ENCODE measurements at places on chromosomes 6 and 20. TPM values are rescaled to one million over a fixed set of nuclear protein-coding genes. Genes with fewer than 3 reads are reported as not detected.

DNA sequence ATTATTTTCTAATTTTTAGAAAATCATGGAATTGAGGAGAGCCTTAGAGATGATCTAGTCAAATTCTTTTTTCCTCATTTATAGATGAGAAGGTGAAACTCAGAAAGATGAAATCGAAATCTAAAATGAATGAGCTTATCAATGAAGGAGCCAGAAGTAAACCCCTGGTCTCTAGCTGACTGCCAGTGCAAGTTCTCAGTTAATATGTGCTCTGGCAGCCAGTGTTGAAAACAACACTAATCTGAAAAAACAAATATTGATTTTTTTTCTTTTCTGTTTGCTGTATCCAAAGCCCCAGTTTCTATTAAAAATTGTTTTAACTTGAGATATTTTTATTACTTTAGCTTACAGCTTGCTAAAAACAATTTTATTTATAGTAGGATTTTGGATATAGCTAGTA is 21.5 kb upstream of the PBOV1 start:
- no peak for DNase-seq

GRCh38 chr6:81049425-81050042 is 702.9 kb downstream of the TENT5A start:
- DNase-seq, result no peak

DNA sequence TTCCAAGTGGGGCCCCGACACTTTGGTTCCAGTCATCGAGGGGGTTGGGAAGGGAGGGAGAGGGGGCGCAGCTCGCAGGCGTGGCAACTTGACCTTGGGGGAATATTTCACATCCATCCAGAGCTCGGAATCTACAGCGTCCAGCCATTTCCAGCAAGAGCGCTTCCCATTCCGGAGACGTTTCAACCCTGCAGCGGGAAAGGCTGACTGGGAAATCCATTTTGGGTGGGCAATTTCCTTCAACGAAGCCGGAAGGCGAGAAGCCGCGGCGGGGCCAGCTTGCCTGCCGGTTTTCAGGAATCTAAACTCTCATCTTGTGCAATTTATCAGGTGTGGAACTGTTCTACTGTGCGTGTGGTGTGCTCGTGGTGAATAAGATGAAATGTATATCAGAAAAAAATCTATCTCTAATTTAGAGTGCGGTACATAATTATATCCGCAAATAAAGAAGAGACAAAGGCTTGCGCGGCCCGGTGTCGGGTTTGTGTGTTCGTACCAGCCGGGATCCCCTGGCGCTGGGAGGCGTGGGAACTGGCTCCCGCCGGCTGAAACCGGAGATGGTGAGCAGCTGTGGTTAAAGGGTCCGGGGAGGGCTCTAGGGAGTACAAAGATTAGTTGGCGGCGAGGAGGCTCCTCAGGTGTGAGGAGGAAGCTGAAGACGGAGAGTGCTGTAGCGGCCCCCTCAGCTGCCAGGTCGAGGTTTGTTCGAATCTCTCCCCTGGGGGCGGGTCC is 4.8 kb downstream of the SLC32A1 start:
- no peak for DNase-seq

GRCh38 chr20:50645253-50646068 is 45.9 kb downstream of the RIPOR3 start:
- DNase-seq, result no peak

DNA sequence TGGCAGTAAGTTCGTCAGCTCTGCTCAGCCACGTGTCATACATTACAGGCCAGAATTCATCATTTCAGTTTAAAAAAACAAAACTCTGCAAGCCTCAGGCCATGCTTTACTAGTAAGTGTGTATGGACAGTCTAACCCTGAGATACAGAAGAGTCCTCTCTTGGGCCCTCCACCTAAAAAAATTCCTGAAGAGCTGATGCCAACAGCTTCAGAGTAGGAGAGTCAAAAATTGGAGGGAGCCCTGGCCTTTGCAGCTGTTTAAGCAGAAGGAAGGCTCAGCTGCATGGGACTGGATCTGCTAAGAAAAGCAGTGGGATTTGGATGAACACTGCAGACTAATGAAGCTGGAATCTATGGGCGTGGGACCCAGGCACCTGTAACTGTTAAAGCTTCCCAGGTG is 47.2 kb upstream of the FAM8A1 start:
- no peak for DNase-seq

GRCh38 chr6:134642819-134643218 is 307.1 kb downstream of the ALDH8A1 start:
- no peak for DNase-seq

DNA sequence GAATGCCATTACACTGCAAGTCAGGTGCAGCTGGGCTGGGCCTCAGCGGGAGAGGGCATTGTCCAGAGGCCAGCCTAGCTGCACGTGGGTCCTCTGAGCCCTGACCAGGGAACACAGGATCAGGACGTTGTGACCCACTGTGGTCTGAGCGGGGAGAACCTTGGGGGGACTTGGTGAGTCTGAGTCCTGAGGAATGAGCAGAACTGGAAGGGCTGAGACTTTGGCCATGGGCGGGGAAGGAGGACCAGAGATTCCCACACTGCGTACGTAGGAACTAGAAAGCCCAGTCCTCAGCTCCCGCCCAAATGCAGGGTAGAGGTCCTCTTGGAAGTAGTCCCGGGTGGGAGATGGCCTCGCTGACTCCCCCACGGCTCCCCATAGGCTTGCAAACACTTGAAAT is 42.5 kb downstream of the GABRR2 start:
- DNase-seq, result no peak

DNA sequence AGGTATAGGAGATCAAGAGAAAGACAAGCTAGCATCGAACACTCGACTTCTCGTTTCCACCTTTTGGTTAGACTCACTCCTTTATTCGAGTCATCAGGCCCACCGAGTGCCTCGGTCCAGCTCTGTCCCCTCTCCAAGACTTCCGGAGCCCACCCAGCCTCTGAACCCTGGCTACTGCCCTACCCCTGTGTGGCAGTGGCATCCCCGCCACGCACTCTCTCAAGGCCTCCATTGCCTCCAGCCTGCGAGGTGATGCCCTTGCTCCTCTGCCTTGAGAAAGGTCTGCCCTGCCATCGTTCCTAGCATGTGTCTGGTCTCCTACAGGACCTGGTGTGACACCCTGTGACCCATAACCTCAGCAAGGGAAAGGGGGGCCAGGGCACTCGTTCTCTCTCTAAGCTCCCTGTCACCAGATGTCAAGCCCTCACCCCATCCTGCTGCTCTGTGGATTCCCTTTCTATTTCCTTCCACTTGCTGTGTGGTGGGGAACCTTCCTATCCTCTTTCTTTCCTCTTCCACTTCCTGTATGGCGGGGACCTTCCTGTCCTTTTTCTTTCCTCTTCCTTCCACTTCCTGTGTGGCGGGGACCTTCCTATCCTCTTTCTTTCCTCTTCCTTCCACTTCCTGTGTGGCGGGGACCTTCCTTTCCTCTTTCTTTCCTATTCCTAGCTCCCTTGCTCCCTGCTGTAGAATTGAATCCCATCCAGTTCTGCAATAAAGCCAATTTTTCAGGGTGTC is 44.7 kb upstream of the QKI start:
- no peak for DNase-seq

DNA sequence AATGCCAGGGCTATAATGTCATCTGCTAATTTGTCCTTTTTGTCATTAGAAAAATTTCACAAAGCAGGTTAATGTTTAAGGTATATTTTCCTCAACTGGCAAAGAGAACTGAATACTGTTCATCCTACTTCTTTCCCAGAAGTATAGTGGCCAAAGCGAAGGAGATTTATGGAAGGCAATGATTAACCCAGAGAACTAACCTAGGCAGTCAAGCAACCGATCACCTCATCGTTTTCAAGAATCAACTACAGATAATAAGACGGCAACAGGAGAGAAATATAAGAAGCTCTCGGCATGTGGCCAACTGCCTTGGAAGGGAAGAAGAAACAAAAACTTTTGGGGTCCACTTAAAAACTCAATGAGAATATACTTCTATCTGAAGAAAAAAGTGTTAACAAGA is 38.2 kb downstream of the REV3L start:
- DNase-seq, result no peak

GRCh38 chr6:160919723-160920440 is 71.7 kb upstream of the MAP3K4 start:
- DNase-seq, result no peak

- DNase-seq, result no peak
These were observed 228.3 kb downstream of the ARHGAP18 start for GRCh38 chr6:129481706-129482105.

- DNase-seq, result no peak
These were observed 231.9 kb downstream of the LAMA2 start for GRCh38 chr6:129114636-129115391.

- DNase-seq, result peak; percentile 43
These were observed 1729.5 kb downstream of the GRIK2 start for GRCh38 chr6:103122766-103123601.

DNA sequence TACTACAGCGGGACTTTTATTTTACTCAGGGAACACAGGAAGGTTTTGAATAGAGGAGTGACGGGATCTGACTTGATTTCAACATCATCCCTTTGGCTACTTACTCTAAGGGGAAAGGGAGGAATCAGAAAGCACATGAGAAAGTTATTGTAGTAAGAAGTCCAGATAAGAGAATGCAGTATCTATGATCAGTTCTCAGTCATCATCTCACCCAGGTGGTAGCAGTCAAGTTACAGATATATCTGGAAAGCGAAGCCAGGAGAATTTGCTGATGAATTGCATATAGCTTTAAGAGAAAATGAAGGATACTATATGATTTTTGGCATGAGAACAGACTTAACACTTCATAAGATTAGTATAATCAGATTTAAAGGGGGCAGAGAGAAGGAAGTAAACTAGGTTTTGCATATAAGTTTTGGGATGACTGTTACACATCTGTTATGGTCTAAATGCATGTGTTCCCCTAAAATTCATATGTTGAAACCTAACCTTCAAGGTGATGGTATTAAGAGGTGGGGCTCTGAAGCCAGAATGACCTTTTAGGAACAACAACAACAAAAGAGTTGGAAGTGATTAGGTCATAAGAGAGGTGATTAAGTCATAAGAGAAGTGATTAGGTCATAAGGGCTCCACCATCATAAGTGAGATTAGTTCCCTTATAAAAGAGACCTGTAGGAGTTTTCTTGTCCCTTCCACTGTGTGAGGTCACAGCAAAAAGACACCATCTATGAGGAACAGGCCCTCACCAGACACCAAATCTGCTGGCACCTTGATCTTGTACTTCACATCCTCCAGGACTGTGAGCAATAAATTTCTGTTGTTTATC is 6.7 kb downstream of the RAD21L1 start:
- no peak for DNase-seq

GRCh38 chr20:50690650-50691572 is at the start of gene RIPOR3:
Gene RIPOR3, minus strand, starts transcription at chr20:50691542. Its CDS starts 414 bp downstream, at chr20:50691128.
- no peak for DNase-seq

- DNase-seq, result no peak
These were observed 58.7 kb upstream of the SLC2A12 start for GRCh38 chr6:134111062-134111677.

GRCh38 chr6:118968416-118968815 is 33.5 kb upstream of the MCM9 start:
- DNase-seq, result no peak

DNA sequence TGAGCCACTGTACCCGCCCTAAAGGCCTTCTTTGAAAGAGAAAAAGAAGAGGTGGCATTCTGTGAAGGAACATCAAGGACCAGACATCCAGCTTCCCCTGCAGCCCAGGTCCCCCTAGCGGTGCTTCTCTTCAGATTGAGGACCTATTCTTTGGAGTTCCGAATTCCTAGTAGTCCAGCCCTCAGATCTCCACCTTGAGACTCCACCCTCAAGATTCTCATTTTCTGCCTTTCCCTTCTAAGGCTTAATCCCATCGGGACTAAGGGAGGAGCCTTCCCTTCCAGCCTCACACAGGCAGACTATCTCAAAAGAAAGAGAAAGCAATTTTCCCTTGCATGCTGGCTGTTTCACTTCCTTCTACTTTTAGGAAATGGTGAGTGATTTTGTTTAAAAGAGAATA is 32.5 kb downstream of the MUC22 start:
- peak; percentile 21 for DNase-seq

DNA sequence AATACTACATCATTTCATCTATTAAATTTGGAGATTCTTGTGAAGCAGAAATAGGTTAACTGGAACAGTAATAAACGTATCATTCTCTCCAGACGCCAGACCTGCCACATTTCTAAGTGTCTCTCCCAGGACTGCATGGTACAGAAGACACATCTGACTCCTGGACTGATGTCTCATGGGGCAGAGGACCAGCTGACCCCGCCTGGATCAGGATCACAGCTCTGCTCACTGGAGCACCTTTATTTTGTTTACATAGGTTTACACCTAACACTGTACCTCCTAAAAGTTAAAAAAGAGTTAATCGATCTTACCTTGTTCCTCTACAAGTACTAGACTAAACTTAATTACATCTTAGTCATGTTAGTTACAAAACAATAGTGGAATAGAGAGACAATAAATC is 11.2 kb downstream of the OVOL2 start:
- no peak for DNase-seq

DNA sequence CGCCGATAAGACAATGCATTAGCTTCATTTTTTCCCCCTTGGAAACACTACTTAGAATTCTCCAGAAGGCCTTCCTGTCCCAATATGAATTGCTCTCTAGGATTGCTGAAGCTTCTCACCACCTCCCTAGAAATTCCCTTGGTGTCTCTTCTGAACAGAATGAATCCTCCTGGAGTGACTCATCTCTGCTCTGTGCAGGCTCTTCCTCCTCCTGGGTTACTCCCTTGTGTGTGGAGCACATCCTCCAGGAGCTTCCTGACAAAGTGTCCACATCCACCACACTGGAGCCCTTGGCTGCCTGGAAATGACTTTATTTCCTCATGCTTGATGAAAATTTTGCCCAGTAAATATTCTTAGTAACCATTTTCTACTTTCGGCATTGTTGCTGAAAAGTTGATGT is 54.4 kb downstream of the DTNBP1 start:
- no peak for DNase-seq

GRCh38 chr6:14130435-14131075 is 13.0 kb downstream of the CD83 start:
- DNase-seq, result no peak

DNA sequence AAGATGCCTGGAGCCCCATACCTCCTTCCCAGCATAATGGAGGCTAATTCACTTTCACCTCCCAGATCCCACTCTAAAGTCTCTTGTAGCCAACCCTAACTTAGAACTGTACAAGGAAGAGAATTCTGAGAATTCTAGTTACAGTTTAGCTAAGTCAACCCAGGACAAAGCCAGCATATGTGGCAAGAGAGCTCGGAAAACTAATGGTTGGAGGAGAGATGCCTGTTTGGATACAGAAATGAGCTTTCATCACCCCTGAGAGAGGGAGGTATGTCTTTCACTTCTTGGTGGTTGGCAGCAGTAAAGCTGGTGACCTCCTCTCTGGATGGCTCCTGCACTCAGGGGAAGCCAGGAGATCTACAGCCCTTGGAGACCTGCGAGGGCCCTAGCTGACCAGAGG is 252.6 kb upstream of the SUPT3H start:
- DNase-seq, result no peak

CRIP3 gene
- total RNA-seq, result 10.5 TPM

RBL1 gene
- 7.5 TPM for total RNA-seq

CSE1L gene
- total RNA-seq, result 52.3 TPM

SSTR4 gene
- not detected for total RNA-seq

SCGN gene
- 1.2 TPM for total RNA-seq

NHLRC1 gene
- total RNA-seq, result 2.8 TPM

MICB gene
- 1.1 TPM for total RNA-seq

RBM24 gene
- total RNA-seq, result 7.1 TPM

SYCP2 gene
- 6.7 TPM for total RNA-seq

BTNL2 gene
- not detected for total RNA-seq

PGBD1 gene
- total RNA-seq, result 14.6 TPM

CD83 gene
- total RNA-seq, result 19.8 TPM
